ENCODE measurements at places on chromosomes 3 and 15. TPM values are rescaled to one million over a fixed set of nuclear protein-coding genes. Genes with fewer than 3 reads are reported as not detected.

- no peak for DNase-seq
These were observed 15.1 kb upstream of the SNRPA1 start for GRCh38 chr15:101310161-101310480.

- DNase-seq: no peak
These were observed 75.1 kb downstream of the CLDN11 start for GRCh38 chr3:170493712-170494182.

GRCh38 chr3:150377601-150378300 is 30.3 kb upstream of the TSC22D2 start:
- DNase-seq: no peak

DNA sequence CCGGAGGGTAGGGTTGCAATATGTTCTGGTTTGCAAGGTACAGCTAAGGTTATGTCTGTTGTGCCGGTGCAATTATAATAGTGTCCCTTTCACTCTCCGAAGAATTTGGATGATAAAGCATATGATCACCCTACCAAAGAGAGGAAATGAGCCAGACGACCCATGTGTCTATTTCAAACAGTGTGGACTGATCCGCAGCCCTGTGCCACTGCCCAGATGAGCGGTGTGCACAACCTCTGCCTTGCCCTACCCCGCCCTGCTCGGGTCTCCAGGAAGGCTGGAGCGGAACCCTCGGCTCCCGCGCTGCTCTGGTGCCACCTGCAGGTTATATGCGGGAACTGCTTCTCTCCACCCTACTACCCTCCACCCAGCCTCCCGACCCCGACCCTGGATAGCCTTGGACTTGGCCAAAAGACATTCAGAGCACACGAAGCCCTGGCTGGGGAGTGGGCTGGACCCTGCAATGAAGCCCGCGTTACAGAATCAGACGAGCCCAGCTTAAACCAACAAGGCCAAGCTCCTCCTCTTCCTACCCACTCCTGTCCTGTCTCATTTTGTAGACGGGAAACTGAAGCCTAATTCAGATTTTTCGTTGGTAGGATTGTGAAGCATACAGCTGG is 68.4 kb upstream of the CHRNB4 start:
- peak; percentile 80 for DNase-seq

- peak; percentile 79 for DNase-seq
These were observed 1.1 kb downstream of the NFKBIZ start for GRCh38 chr3:101850246-101851051.

GRCh38 chr15:94443186-94443585 is 211.8 kb downstream of the MCTP2 start:
- no peak for DNase-seq

Gene NLGN1
- total RNA-seq: not detected

Gene FES
- 18.0 TPM for total RNA-seq

Gene CFAP44
- total RNA-seq: 2.9 TPM

Gene NCKIPSD
- 38.5 TPM for total RNA-seq

Gene C3orf33
- total RNA-seq: 2.5 TPM

Gene KY
- not detected for total RNA-seq

All from activated CD4-positive, alpha-beta memory T cell treated with anti-CD3 and anti-CD28 coated beads for 36 hours (primary cell).